ENCODE measurements at places on chromosomes 6 and 20.

DNA sequence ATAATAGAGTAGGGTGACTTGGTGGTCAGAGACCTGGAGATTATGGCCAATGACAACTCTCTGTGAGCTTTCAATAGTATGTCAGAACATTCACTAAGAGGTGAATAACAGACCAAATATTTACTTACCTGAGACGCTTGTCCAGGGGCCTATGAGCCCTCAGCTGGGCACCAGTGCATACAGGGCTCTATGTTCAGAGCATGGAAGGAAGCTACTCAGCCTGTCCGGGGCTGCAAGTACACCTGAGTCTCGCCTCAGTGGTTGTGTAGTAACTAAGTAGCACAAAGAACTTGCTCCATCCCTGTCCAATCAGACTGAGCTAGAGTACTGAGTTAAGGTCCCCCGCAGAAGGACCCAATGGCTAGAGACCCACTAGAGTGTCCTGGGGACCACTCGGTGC, 11.6 kb upstream of the SCGN start:
- DNase-seq: no peak

GRCh38 chr6:122995921-122996793, at the start of gene CLVS2:
Gene CLVS2 (plus strand): TSS chr6:122996235. CDS start chr6:122997778, 1,543 bp downstream.
- no peak for DNase-seq

- no peak for DNase-seq
Measured at GRCh38 chr20:19774135-19774933, 16.3 kb downstream of the RIN2 start.

DNA sequence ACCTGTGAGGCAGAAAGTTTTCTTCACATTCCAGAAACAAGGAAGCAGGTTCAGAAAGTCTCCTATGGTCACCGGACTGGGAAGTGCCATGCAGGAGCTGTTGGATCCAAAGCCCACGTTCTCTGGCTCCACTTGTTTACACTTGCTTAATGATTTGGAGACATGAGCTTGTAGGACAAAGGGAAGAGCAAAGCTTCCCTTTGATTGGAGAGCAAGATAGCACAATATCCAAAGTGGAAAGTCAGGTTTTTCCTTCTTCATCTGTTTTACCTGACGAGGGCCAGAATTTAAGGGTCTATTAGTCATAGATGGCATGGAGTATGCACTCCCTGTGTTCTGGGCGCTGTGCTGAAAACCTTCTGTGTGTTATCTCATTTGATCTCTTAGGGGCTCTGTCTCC, 81.2 kb downstream of the PDE7B start:
- DNase-seq: no peak

DNA sequence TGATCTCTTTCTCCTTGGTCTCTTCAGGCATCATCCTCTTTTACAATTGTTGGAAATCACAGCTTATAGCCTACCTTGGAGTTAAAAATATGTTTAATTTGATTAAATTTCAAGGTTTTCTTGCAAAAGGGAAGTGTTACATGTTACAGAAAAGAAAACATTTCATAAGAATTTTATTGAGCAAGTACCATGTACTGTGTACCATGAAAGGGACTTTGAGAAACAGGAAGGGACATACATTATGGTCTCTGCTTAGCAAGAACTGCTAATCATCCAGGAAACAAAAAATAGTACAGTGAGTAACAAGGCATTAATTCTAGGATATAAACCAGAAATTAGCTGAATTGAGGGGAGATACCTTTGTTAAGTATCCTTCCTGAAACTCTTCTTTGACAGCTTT, 145.3 kb upstream of the SPACA1 start:
- DNase-seq: no peak

DNA sequence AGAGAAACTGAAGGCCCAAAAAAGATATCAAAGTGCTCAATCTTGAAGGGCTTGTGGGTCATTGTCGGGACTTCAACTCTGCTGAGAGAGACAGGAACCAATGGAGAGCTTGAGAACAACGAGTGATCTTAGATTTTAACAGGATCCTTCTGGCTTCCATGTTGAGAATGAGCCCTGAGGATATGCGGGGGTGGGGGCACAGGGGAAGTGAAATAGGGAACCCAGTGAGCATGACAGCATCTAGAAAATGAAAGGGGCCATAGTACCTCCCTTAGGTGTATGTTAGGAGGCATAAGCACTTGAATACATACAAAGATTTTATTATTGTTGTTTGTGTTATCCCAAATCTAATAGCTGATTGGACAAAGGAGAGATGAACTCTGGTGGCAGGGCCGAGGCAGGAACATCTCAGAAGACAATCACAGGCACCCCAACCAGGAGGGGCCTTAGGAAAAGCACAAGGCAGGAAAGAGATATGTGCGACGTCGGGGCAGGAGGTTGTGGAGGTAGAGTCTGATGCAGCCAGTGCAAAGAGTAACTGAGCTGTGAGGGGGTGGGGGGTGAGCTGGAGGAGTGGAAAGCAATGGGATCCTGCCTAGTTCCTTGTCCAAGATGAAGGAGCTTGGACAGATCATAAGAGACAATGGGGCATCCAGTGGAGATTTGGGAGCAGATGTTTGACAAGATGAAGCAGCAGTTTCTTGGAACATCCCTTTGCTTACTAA, 10.4 kb downstream of the TGM6 start:
- no peak for DNase-seq

GRCh38 chr6:72560721-72561593, 60.9 kb upstream of the KCNQ5 start:
- DNase-seq: no peak

- DNase-seq: no peak
Measured at GRCh38 chr6:105691971-105692370, 289.1 kb upstream of the PREP start.

GRCh38 chr6:141653590-141653989, 479.1 kb upstream of the GJE1 start:
- no peak for DNase-seq

- DNase-seq: peak; percentile 33
Measured at GRCh38 chr20:32470025-32470861, 112.1 kb downstream of the ASXL1 start.

GRCh38 chr6:158060455-158061360, 79.0 kb downstream of the SYNJ2 start:
- no peak for DNase-seq

DNA sequence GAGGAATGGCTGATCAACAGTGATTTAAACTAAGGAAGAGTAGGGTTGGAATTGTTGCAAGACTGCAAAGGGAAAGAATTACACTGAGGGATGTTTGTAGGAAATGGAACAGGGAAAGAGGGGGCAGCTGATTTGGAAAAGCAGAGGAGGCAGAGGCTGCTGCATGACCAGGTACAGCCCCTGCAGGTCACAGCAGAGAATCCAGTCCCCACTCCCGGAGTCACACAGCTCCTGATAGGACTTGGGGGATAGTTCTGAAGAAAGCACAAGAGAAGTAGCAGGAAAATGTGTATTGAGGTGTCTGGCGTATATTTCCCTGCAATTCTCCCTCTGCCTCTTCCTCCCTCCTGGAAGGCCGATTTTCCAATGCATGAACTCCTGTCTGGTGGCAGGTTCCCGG, 92.5 kb upstream of the PDE10A start:
- no peak for DNase-seq

GRCh38 chr20:59044796-59045195, 2.2 kb upstream of the PRELID3B start:
- no peak for DNase-seq

GRCh38 chr6:39416728-39417127, 94.2 kb upstream of the KCNK16 start:
- DNase-seq: no peak

GRCh38 chr6:8574311-8574710, 139.0 kb upstream of the SLC35B3 start:
- no peak for DNase-seq

GRCh38 chr6:117498159-117498558, 15.7 kb downstream of the DCBLD1 start:
- no peak for DNase-seq

DNA sequence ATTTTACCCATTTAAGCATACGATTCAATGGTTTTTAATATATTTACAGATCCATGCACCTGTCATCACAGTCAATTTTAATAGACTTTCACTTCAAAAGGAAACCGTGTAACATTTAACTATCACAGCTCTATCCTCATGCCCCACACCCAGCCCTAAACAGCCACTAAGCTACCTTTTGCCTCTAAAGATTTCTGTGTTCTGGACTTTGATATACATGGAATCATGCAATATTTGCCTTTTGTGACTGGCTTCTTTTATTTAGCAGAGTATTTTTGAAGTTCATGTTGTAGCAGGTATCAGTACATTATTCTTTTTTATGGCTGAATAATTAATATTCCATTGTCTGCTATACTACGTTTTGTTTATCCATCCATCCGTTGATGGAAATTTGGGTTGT, 50.3 kb upstream of the STX16 start:
- DNase-seq: no peak

- DNase-seq: peak; percentile 31
Measured at GRCh38 chr6:111487661-111488060, 4.6 kb upstream of the REV3L start.

DNA sequence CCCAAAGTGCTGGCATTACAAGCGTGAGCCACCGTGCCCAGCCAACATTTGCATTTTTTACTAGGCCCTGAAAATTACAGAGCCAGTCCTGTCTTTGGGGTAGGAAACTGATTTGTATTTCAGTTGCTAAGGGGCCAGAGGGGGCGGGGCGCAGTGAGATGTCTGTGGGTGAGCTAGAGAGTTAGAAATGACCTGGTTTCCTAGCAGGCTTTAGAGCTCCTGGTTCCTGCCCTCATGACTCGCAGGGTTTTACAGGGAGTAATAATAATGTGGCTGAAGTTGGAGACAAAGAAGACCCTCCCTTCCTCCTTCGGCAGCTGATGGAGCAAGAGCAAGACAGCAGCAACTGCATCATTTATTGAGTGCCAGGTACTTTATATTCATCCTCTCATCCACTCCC, 131.5 kb downstream of the TFAP2C start:
- no peak for DNase-seq

- peak; percentile 3 for DNase-seq
Measured at GRCh38 chr6:29504961-29505360, 17.2 kb upstream of the MAS1L start.

GRCh38 chr20:6122111-6122872, 538 bp downstream of the FERMT1 start:
- no peak for DNase-seq

- DNase-seq: no peak
Measured at GRCh38 chr20:50302341-50303057, 111.9 kb downstream of the CEBPB start.

- DNase-seq: no peak
Measured at GRCh38 chr20:62628691-62629090, 13.6 kb upstream of the SLCO4A1 start.

DNA sequence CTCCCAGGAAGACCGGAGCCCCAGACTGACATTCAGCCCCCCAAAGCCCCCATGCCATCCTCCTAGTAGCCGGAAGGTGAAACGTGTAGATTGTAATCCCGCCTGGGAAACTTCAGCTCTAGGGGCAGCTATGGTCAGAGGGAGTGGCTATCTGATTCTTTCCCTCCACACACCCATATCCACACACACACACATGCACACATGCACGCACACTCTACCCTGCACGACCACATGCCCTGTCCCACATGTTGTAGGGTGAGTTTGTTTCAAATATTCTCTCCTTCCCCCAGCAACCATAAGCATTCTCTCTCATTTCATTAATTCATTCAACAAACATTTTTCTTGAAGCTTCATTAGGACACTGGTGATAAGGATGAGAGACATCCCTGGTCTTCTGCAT, 42.2 kb downstream of the MAFB start:
- no peak for DNase-seq

- DNase-seq: no peak
Measured at GRCh38 chr6:157047951-157048350, 270.8 kb downstream of the ARID1B start.

GRCh38 chr20:48184229-48184628, 398.9 kb upstream of the SULF2 start:
- DNase-seq: no peak

DNA sequence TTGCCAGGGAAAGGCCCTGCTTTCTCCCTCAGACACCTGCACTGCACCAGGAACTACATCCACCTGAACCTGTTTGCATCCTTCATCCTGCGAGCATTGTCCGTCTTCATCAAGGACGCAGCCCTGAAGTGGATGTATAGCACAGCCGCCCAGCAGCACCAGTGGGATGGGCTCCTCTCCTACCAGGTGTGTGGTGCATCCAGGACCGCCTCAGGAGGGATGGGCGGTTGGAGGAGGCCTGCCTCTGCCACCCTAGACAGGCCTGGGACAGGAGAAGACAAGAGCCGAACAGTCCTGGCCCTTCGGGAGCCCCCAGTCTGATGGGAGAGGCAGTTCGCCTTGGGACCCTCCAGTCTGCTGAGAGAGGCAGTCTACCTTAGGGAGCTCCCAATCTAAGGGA, 24.2 kb downstream of the GLP1R start:
- DNase-seq: no peak

DNA sequence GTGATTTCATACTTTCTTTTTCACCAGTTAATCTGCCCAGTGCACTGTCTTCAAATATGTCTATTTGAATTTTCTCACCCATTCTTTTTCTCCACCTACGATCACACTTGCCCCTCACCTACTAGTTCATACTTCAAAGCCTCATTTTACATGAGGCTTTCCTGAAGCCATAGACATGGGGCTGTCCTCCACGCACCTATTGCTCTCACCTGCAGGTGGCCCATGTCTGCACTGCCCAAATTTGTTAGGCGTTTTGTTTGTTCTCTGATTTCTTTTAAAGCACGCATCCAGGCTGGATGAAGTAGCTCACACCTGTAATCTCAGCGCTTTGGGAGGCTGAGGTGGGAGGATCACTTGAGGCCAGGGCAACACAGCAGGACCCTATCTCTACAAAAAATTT, 106.8 kb upstream of the RIPOR2 start:
- peak; percentile 48 for DNase-seq

GRCh38 chr6:110777636-110778035, 37.6 kb downstream of the CDK19 start:
- no peak for DNase-seq

- no peak for DNase-seq
Measured at GRCh38 chr20:34250005-34250404, 8.8 kb downstream of the ASIP start.

DNA sequence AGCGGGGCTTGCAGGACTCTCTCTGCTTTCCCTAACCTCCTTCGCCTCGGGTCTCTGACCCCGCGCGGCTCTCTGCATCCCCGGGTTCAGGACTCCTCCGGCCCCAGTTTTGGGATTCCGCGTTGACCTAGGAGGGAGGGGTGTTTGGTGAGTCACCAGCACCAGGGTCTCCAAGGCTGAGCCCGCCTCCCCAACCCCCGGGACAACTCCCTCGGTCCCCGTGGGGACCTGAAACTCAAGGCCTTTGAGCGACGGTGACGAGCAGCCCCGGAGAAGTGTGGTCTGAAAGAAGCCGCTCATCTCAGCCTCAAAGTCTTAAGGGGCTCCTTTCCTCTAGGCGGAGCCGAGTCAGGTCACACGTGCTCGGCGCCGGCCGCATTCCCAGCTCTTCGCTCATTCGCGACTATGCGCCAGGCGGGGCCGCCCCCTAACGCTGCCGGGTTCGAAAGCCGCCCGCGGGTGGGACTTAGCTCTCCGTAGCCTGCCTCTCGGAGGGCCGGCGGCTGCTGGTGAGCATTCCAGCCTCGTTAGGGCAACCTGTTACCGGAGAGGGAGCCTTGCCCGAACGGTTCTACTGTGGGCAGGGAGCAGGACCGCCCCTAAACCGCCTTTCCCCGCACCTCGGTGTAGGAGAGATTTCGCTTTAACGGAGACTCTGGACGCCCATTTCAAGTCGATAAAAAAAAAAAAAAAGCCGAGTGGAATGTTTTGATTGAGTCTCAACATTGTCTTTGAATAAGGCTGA, 3.0 kb upstream of the PRDM13 start:
- DNase-seq: no peak

GRCh38 chr6:96786336-96786735, 50.9 kb downstream of the GPR63 start:
- DNase-seq: no peak

GRCh38 chr6:11136809-11137208, 25.3 kb upstream of the ERVFRD-1 start:
- no peak for DNase-seq

GRCh38 chr20:38180781-38181180, 15.7 kb upstream of the TGM2 start:
- DNase-seq: no peak

All from activated CD4-positive, alpha-beta T cell treated with anti-CD3 and anti-CD28 coated beads, Interleukin-2, amount 10 ng/mL, durations not matched to agents 7 days and 5 days (primary cell).